ENCODE measurements at places on chromosomes 2 and 18.

- H3K4me3 ChIP-seq = no peak overlapping the region
- no peak overlapping the region for H3K27ac ChIP-seq
- DNase-seq = no peak
- no peaks in the 10 kb centered on the region for H3K36me3 ChIP-seq
Measured at GRCh38 chr18:45841060-45841764, 15.7 kb downstream of the SIGLEC15 start.

DNA sequence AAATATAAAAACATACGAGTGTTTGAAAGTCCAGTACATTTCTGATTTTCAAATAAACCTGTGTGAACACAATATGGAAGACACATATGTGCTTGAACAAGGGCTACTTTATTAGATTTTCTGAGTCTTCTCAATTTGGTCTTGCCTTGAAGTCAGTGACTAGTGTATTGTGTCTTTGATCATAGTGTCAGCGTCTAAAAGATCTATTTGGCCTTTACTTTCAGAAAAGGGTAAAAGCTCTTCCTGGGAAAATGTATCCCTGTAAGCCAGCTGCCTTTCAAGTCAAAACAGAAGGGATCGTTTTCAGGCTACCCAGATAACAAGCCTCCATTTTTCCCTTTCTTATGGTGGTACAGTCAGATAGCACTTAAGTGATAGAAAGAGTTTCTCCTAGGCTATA, 471.9 kb downstream of the CMPK2 start:
- H3K27ac ChIP-seq = no peak overlapping the region
- no peaks in the 10 kb centered on the region for H3K4me1 ChIP-seq
- H3K4me3 ChIP-seq = no peak overlapping the region
- no peaks in the 10 kb centered on the region for H3K27me3 ChIP-seq
- no peak for DNase-seq

DNA sequence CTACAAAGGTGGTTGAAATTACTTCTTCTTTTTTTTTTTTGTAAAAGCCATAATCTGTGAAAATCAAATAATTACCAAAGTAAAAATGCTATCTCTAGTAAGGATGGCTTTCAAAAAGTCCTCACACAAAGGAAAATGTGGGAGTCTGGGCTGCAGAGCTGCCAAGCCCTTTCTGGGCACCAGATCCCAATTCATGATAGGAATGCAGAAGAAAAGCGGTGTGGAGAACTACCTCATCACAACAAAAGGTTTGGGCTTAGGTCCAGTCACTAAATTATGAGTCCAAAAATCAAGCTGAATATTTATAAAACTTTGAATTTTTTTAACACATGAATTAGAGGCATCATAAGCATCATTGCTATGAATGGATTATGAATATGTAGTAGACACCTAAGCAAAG, 30.8 kb upstream of the EPHA4 start:
- no peak overlapping the region for H3K27ac ChIP-seq
- no peaks in the 10 kb centered on the region for H3K4me1 ChIP-seq
- H3K4me3 ChIP-seq = no peak overlapping the region
- no peak for DNase-seq
- H3K27me3 ChIP-seq = no peaks in the 10 kb centered on the region
- H3K36me3 ChIP-seq = no peaks in the 10 kb centered on the region

GRCh38 chr18:8744656-8745055, 39.3 kb downstream of the MTCL1 start:
- DNase-seq = no peak
- no peak overlapping the region for H3K4me3 ChIP-seq
- no peak overlapping the region for H3K27ac ChIP-seq
- no peaks in the 10 kb centered on the region for H3K36me3 ChIP-seq
- H3K27me3 ChIP-seq = no peaks in the 10 kb centered on the region
- peaks cover 4% of the 10 kb centered on the region for H3K4me1 ChIP-seq

DNA sequence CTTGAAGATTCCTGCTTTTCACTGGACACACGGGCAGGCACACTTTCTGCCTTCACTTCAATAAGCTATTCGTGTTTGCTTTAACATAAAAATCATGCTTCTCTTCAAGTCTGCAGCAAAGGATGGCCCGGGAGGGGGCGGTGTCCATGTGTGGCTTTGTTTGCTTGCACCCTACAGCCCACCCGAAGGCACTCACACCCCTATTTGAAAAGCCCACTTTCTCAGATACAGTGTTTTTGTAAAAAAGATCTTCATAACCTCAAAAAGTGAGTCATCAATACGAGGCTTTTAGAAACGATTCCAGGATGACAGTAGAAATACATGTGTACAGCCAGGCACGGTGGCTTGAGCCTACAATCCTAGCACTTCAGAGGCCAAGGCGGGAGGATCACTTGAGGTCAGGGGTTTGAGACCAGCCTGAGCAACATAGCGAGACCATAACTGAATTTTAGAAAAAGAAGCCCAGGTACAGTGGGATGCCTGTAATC, 36.5 kb upstream of the HPCAL1 start:
- no peak for DNase-seq
- H3K36me3 ChIP-seq = no peaks in the 10 kb centered on the region
- no peaks in the 10 kb centered on the region for H3K4me1 ChIP-seq
- no peaks in the 10 kb centered on the region for H3K27me3 ChIP-seq

GRCh38 chr2:158413581-158413980, 43.0 kb downstream of the CCDC148 start:
- DNase-seq = no peak
- no peak overlapping the region for H3K4me3 ChIP-seq
- H3K4me1 ChIP-seq = no peaks in the 10 kb centered on the region
- no peaks in the 10 kb centered on the region for H3K36me3 ChIP-seq
- H3K27me3 ChIP-seq = no peaks in the 10 kb centered on the region
- H3K27ac ChIP-seq = no peak overlapping the region

Data from esophagus squamous epithelium (tissue), 5 donors.